ENCODE measurements at places on chromosomes 12 and 14.

- DNase-seq: no peak
Measured at GRCh38 chr14:68363466-68363842, 429.4 kb downstream of the ZFP36L1 start.

DNA sequence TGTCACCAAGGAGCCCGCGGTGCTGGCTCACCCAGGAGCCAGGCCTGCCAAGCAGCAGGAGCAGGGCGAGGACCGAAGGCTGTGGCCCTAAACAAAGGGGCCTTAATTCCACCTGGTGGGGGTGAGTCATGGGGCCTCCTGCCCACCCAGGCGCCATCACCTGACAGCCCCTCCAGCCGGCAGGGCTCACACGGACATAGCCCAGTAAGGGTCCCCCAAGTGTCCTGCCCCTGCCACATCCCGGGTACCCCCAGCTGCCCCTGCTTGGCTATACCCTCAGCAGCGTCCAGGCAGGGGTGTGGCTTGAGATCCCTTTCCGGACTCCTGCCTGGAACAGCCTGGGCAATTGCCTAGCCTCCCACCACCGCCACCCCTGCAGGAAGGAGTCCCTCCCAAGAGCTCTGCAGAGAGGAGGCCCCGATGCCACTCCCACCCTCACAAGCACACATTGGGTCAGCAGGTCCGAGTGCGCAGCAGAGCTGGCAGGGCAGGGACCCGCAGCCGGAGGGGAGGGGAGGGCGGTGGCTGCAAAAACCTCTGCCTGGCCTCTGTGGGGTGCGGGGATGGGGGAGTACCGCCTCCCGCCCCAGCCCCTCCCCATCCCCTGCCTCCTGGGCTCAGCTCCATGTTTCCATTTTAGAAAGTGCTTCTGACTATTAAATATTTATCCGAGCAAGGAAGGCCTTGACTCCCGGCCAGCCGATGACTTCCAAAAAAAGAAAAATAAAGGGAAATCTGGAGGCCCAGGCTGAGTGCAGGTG is 4.6 kb downstream of the AHNAK2 start:
- DNase-seq: no peak

GRCh38 chr14:87000081-87000480 is 992.9 kb downstream of the GALC start:
- no peak for DNase-seq

- DNase-seq: no peak
Measured at GRCh38 chr12:105235281-105235731, 668 bp downstream of the APPL2 start.

DNA sequence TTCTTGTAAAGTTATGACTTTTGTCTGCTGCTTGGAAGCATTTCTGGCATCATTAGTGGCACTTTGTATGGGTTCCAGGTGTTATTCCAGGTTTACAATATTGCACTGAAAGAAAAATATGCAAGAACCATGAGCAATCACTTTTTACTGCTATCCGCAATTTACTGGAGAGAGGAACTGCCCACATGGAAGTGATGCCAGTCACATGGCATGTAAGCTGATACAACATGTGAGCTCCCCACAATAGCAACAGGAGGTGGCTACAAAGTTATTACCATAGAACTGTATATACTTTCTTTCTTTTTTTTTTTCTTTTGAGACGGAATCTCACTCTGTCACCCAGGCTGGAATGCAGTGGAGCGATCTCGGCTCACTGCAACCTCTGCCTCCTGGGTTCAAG is 1012.1 kb downstream of the BCL11B start:
- no peak for DNase-seq

DNA sequence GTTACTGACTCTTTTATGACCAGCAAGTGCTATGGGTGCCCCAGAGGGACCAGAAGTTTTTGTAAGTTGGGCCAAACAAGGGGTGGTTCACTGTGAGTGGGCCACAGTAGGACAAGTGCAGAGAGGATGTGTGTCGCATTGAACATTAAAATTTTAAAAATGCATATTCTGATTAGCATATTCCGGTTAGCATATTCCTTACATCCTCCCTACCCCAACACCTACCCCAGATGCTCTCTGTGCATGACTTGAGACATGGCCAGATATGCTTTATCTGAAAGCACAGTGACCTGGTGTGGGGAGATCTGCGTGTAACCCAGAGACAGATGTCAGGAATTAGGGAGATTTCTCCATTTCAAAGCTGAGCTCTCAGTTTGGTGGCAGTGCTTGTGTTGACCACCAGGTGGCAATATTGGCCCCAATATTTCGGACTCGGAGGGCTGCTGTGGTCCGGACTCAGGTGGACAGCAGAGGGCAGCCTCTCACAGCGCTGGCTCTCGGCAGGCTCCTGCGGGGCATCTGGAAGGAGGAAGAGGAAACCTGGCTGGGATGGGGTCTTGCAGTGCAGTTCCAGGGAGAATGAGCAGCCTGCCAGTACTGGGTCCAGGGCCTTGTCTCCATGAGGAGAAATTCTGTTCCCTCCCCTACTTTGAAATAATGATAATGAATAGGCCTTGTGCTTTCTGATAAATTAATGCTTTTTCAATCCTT is 1.6 kb upstream of the CEBPE start:
- DNase-seq: peak; percentile 59

GRCh38 chr12:108531929-108532848 is 17.1 kb downstream of the FICD start:
- no peak for DNase-seq

- no peak for DNase-seq
Measured at GRCh38 chr12:127925971-127926370, 341.0 kb upstream of the TMEM132C start.

GRCh38 chr12:52411815-52412214 is 5.7 kb upstream of the KRT82 start:
- no peak for DNase-seq

DNA sequence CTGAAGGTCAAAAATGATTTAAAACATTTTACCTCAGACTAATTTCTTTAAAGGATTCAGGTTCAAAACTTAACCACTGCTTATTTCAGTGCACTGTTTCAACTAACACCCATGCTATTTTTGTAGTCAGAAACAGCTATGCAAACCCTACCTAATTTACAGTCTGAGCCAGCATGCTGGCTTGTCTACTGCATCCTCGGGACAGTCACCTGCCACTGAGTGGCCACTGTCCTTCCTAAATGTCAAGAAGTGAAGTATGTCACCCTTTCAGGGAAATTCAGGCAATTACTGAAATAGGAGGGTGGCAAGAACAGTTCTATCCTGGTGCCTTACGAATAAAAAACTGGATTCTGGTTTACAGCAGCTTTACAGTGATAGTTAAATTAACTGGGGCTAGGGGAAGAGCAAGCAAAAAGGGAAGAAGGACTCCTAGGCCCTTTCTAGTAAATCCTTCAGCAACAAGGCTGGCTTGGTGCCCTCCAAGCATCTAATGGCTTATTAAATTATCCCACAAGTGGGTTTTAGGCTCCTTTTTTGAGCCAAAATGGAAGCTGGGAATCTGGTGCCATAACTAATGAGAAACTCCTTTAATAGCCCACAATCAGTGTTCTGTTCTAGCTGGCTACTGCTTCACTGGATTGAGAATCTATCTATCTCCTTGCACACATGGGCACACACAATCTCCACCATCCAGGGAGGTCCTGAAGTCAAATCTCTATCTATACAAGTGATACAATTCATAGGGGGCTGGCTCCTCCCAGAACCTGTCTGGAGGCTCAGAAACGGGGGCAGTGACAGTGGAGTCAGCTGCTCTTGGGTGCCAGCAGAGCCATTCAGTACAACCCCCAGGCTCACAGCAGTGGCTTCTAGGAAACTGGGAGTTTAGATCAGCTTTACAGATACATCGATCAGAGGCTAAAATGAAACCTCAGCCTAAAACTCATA is 43.4 kb downstream of the SH2B3 start:
- DNase-seq: no peak

GRCh38 chr14:56900726-56901125 is 90.4 kb upstream of the OTX2 start:
- no peak for DNase-seq

DNA sequence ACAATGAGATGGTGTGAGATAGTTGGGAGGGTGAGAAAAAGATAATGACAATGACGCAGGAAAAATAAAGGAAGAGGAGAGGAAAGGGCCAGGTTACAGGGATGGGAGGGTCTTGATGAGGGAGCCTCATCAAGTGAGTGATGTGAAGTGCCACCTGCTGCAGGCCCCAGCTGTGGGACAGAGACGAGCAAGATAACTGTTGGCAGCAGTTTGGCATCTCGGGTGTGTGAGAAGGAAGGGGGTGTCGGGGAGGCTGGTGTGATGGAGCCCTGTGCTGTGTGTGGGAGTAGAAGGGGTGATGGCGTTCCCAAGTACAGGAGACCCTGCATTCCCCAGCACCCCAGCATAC is 11.4 kb upstream of the TAC3 start:
- no peak for DNase-seq

DNA sequence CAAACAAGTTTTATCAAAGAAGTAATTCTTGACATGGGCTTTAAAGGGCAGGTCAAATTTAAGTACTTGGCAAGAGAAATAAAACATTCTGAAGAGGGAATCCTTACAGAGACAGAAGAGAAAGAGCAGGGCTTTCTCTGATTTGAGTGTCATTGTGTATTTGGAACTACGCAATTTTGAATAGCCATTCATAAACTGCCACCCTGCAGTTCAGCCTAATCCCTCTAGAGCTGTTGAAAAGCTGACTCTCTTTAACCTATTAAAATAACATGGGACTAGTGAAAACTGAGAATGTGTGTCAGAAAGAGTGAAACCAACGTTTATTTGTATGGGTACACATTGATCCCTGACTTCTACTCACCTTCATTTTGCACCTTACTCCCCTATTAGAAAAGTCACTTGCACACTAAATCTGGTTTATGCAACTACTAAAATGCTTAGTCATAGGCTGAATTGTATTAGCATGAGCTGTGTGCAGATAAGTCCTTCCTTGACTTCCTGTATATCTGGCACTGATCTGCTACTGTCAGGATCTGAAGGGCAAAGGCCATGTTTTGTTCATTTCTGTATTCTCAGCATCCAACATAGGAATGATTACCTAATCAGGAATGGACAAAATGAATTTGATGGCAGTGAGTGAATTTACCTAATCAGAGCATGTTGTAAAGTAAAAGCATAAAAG is 458.9 kb downstream of the NOVA1 start:
- no peak for DNase-seq

GRCh38 chr12:90683871-90684270 is 271.1 kb downstream of the CCER1 start:
- DNase-seq: no peak

DNA sequence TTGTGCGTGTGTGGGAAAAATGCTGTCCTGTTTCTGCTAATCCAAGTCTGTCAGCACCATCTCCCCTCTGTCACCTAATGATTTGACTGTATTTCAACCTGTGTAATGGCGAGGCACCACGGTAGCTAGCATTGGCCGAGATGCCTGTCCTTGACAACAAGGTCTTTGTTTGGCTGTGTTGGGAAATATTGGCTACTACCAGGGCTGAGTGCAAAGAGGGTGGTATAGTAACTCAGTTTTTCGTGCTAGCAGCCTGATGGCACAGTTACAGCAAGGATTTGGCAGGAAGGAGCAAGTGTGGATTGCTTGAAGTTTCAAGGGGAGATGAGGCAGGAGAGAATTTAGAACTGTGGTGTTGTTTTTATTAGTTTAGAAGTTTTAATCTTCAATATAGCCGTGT is 440.3 kb upstream of the RGS6 start:
- DNase-seq: no peak

- DNase-seq: no peak
Measured at GRCh38 chr14:102620413-102620812, 28.0 kb downstream of the RCOR1 start.

- DNase-seq: no peak
Measured at GRCh38 chr12:58513301-58513834, 406.9 kb downstream of the LRIG3 start.

DNA sequence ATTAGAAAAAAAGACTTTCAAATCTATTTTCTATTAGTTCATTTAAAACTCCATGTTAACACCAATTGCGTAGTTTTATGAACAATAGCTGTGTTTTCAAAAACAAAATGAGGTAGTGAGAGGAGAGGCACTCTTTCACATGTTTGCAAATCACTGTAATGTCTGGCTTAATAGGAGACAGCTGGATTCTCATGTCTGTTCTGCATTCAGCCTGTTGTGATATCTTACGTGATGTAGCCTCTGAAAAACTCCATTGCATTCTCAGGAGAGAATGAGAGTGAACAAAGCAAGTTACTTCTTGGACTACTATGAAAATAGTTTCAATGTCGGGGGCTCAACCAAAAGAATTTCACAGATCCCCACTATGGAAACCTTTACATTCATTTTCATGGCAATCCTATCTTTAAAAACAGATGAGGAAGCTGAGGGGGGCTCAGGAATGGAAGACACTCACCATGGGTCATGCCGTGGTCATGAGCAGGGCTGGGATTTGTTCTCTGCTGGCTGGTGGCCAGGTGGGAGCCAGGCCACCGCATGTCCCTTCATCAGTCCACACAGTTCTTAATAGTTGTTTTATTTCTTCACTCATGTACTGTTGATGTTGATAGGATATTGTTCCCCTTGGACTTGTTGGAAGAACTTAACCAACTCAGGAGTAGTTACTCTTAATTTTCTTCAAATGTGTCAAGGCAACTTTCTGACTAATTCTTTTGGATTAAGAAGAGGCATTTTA is 346.2 kb upstream of the FAR2 start:
- DNase-seq: no peak

- DNase-seq: no peak
Measured at GRCh38 chr14:74974364-74975058, 19.1 kb upstream of the PGF start.

DNA sequence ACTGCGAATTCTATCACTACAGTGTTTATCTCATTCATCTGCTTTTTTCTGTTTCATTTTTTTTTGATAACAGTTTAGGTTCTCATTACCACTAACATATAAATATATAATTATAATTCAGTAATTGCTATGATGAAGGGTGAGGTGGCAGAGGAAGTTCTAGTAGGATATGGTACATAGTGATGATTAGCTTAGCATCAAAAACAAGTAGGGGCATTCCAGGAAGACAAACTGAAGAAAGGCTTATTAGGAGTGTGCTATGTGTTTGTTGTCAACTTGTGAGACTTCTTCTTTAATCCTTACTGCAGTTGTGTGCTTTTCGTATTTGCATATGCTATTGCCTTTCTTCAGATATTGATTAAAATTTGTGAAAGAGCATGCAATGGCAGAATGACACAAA is 20.6 kb downstream of the FUT8 start:
- DNase-seq: no peak

DNA sequence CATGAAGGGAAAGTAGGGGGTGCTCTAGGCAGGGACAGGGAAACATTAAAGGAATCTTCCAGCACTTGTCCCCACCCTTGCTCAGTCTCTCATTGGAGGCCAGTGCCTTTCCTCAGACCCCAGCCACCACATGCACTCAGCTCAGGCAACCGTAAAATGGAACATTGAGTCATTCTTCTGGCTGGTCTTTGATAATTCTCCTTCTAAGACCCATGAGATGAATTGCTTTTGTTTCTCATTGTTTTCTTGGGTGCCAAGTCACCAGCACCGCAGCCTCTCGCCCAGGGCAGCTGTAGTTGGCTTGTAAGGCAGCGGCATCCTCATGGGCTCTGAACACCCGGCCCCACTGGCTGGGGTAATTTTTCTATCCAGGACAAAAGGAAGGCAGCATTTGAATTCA is 108.2 kb downstream of the PHETA1 start:
- no peak for DNase-seq

DNA sequence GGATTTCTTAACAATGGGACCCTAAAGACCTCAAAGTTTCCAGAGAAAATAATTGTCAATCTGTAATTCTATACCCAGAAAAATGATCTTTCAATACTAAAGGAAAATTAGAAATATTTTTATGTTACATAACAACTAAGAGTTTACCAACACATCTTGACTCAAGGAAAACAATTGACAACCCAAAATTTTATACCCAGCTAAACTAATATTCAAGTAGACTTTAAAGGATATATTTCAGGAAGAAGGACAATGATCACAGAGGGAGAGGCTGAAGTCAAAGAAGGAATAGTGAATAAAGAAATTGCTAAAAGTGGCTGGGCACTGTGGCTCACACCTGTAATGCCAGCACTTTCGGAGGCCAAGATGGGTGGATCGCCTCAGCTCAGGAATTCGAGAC is 12.6 kb upstream of the PLD4 start:
- DNase-seq: no peak
